Fibroblast of skin of right biceps (primary cell): ENCODE measurements at places on chromosomes 3 and 15.

GRCh38 chr3:112013058-112013783 lies 14.5 kb downstream of the TAGLN3 start:
- peak; percentile 72 for DNase-seq

DNA sequence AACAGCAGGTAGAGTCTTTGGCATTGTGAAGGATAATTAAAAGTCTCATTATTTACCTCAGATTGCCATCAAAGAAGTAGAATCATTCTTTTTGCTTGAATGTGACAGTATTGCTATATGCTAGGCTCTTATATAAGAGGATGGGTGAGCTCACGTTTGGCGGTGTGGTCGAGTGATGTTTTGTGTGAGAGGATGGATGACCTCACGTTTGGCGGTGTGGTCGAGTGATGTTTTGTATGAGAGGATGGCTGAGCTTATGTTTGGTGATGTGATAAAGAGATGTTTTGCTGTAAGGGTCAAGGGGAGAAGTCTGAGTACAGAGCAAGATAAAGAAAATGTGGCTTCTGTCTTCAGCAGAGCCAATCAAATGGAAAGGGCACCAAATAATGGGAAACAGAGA lies 299.6 kb upstream of the NR2E3 start:
- DNase-seq, result no peak

- peak; percentile 41 for DNase-seq
These were observed 1.2 kb upstream of the PLIN1 start for GRCh38 chr15:89680282-89680873.

GRCh38 chr15:31571676-31572075 lies 245.0 kb downstream of the KLF13 start:
- no peak for DNase-seq

DNA sequence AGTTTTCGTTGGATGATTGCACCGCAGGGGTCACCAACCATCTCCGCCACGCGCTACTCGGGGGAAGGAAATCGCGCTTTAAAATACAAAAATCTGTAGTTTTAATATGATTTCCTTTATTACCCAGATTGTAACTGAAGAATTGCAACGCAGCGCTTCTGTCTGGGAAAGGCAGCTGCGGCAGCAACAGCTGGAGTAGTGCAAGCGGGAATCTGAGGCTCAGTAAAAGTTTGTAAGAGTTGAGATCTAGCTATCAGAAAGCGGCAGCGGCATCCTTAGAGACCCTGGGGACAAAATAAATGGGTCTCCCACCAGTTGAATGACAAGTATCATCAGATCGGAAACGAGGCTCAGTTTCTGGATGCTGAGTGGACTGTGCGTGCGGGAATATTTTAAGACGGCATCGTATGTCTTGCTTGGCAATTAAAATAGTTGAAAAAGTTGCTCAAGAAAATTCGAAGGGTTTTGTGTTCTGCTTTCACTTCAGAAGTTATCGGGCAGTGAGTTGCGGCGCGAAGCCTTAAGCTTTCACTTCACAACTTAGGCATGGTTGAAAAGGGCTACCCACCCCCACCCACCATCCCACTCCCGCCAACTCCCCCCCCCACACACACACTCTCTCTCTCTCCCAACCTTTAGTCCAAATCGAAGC lies 2.7 kb downstream of the MECOM start:
- peak; percentile 6 for DNase-seq

- peak; percentile 22 for DNase-seq
These were observed 11.9 kb downstream of the CFAP161 start for GRCh38 chr15:81146006-81146405.

DNA sequence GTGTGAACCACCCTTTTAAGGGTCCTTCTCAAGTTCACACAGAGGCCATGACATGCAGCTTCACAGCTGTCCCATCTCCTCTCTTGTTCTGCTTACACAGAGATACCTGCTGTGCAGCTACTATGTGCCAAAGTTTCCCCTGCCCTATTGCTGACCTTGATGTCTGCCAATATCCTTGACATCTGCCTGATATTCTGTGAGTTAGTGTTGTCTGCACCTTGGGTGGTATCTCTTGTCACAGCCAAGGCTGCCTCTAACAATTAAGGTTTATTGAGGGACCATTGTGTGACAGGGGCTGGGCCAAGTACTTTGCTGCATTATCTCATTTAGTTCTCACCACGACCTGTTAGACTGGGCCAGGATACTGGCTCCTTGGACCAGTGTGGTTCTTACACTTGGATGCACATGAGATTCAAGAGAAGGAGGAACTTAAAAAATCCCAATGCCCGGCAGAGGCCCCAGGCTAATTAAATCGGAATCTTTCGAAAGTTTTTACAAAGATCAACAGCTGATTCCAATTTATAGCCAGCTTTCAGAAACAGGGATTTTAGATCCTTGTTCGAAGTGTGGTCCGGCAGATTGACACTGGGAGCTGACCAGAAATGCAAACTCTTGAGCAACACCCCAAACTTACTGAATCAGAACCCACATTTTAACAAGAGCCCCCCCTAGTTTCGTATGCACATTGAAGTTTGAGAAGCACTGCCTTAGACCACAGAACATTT lies 178.6 kb downstream of the SATB1 start:
- DNase-seq, result no peak

DNA sequence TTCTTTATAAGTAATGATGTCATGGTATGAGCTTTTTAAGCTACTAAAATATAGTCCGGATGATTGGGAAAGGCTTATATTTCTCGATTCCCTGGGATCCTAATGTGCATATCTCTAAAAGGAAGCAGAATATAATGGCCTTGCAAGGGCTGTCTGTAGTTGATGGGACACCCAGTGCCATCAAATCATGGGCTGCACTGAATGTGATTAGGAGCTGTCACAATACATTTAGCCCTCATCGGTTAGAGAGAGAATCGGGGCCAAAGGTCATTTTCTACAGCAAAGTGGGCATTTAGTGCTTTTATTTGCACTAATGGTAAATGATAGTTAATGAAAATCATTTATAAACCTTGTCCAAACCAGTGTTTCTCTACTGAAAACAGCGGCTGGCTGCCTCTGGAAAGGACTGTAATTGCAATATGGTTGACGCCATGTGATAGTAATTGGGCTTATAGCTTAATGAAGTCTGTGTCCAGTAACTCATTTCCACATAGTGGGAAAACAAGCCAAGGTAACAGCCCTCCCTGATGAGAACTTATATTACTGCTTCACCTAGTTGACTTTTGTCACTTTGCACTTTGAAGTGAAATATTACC lies 265.0 kb upstream of the AZI2 start:
- no peak for DNase-seq

DNA sequence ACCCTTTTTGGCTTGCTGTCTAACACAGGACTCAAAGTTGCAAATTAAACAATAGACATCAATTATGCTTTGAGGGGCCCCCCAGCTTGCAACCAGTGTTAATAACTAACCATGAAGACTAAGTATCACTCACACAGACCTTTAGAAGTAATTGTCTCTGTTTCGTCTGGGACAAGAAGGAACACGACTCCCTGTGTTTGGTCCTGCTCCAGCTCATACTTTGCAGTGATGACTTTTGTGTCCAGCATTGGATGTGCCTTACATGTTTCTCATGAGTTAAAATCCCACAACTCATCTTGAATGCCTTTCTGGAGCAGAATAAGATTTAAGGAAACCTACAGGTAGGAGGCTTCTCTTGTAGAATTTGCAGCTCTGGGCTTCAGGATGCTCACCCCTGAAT lies 53.1 kb downstream of the GMNC start:
- DNase-seq, result no peak

DNA sequence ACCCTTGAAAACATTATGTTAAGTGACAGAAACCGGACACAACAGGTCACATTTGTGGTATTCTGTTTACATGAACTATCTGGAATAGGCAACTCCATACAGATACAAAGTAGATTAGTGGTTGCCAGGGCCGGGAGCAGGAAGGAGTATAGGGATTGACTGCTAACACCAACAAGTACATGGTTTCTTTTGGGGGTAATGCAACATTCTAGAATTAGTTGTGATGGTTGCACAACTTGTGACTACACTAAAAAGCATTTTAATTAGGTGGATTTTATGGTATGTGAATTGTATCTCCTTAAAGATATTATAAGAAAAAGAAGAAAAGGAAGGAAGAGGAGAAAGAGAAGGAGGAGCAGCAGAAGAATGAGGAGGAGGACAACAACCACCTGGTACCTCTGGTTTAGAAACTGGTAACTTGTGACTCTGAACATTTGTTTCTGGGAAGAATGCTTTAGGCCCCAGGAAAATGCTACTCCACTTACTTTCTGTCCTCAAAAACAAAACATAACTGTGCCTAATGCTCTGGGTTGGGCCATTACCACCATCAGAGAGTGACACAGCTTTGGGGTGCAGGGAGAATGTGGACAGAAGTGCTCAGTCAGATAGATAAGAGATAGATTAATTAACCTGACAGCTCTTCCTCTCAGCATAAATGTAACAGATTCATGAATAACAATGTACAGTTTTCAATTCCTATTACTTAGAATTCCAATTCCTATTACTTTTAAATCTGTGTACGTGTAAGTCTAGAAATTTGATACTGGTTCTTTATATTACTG lies 20.3 kb downstream of the SETMAR start:
- DNase-seq, result peak; percentile 48

DNA sequence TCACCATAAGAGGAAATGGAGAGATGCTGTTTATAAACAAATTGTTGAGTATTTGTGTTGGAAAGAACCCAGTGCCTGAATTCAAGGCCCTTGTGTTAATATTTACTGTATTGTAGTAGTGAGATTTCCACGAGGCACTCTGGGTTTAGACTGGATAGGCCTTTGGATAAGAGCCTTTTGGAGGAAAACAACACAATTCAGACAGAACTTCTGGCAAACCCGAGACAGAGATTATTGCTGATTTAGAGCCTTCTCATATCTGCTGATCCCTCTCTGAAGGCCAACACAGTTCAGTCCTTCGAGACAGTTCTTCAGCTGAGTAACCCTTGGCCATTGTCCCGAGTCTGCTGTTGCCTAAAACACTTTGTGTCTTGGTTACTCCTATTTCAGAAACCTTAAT lies 55.7 kb downstream of the LMCD1 start:
- no peak for DNase-seq

DNA sequence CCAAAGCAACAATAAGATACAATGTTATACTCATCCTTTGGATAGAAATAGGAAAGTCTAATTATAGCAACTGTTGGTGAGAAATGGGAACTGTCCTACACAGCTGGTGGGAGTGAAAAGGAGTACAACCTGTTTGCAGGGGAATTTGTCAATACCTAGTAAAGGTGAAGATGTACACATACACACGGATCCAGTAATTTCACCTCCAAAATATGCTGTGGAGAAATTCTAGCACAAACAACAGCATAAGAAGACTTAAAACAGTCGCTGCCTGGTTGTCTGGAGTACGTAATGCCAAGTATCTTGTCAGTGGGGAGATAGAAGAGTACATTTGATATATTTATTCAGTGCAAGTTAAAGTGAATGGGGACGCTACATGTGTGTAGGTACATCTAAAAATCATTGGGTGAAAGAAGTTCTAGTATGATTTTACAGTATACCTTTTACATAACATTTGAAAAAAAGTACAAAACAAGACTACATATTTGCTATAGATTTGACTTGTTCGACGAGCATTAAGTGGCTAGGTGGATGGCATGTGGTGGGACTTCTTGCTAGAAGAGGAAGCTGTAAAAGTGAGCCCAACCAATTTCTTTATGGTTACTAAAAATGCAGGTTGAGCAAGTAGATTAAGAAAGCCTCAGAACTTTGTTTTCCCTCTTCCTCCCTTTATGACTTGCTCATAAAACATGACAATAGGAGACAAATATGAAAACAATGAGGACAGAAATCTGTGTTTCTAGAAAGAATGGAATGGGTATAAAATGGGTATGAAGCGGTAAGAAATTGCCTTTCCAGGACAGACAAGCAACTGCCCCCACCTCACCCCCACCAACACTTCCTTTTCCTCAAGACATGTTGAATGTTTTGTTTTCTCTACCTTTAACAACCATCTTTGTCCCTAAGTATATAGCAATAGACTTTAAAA lies 50.2 kb upstream of the CCR4 start:
- no peak for DNase-seq

DNA sequence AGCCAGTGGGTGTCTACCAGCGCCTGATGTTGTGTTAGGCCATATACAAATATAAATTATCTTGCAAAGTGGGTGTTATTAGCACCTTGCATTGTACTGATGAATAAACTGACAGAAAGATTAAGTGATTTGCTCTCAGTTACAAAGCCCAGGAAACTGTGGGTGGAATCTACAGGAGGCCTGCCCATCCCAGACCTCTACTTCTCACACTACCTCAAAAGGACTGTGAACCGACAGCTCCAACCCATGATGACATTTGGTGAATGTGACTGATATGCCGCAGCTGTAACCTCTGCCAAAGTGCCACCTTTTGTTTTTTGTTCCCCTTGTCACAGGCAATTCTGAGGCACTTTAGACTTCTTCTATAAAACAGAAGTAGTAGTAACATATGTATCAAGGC lies 43.7 kb upstream of the KCNMB2 start:
- DNase-seq, result no peak

DNA sequence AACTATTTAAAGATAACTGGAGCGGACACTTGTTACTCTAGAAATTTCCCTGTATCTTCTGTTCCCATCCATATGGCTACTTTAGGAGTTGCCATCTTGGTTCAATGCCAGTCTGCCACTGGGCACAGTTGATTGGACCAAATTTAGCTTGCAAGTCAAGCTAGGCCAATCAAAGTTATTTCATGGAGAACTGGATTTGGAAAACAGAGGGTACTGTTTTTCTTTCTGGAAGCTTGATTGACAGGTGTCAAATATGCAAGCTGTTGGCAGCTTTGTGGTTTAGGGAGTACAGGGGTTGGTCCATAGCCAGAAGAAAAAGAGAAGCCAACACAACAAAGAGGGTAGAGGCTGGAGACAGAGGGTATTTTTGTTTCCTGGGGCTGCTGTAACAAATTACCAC lies 33.4 kb upstream of the KLHL25 start:
- DNase-seq, result no peak

- peak; percentile 37 for DNase-seq
These were observed 97.5 kb downstream of the CFAP20DC start for GRCh38 chr3:58952128-58952917.

DNA sequence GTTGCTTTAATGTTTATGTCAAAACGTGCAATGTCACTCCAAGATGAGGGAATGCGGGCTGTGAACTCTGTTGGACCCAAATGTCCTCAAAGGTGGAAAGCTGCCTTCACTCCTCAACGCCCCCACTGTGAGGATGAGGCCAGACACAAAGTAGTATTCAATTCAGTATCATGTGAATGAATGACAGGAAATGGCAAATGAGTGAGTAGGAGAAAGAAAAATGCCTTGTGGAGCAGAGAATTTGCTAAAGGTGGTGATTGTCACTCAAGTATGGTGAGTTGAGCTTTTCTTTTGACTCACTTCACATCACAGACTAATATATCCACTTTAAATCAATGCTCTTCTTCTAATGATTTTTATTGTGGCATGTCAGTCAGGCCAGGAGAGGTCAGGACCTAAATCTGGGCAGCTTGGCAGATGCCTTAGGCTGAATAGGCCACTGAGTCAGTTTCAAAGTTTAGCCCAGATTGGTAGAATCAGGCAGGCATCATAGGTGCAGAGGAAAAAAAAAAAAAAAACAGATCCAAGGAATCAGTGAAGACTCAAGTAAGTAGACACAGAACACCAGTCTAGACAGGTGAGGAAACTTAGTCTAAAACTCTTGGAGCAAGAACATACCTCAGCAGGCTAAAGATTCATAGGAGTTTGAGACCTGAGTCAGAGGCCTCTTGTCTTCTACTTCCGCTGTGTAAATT lies 71.0 kb upstream of the ZBED2 start:
- DNase-seq, result peak; percentile 33
